ENCODE measurements at places on chromosomes 2 and 18.

DNA sequence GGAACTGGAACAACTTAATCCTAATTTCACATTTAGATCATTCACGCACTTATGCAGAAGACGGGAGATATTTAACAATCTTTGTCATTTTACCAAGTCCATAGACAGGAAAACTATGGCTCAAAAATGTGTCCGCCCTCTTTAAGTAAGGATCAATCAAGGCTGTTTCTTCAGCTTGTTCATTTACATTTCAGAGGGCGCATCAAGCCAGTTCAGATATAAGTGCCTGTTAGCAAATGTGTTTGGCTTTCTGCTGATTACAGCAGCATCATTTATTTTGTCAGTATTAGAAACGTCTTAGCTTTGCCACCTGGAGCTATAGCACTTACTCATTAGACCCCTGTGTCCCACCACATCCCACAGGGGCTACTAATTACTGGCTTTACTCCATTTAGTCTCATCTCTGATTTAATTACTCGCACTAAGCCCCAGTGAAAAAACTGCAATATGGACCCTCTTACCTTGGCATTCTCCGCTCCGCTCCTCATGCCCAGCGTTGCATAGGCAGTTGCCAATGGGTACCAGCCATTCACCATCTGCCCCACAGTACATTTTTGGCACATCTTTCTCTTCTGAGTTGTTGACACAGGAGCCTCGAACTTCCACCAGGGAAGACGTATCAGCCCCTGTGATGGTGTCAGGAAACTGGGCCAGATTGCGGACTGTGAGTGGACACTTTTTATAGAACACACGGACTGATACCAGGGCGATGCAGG is 8.7 kb downstream of the EPHA4 start:
- DNase-seq = no peak

DNA sequence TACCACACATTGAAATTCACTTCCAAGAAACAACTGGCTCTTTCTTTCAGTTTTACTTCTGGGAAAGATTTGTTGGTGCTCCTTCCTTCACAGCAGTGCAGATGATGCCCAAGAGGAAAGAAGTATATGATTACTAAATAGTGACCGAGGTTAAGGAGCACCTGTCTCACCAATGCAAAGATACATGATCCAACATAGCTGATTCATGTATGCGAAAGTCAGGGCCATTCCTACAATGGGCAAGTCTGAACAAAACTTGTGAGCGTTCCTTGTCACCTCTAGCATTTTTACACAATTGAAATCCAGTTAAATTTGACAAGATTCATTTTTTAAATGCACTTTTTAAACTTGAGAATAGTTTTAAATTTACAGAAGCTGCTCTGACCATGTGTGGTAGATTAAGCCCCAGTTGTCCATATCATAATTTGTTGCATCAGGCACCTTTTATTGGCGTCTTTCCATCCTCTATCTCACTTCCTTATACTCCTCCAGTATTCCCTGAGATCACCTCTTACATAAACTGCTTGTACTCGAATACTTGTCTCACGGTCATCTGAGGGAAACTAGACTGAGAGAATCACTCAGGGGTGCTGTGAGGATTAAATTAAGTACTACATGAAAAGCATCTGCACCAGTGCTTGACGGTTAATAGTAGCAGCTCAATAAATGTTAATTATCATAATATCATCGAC is 438.8 kb upstream of the CDH20 start:
- DNase-seq = no peak

DNA sequence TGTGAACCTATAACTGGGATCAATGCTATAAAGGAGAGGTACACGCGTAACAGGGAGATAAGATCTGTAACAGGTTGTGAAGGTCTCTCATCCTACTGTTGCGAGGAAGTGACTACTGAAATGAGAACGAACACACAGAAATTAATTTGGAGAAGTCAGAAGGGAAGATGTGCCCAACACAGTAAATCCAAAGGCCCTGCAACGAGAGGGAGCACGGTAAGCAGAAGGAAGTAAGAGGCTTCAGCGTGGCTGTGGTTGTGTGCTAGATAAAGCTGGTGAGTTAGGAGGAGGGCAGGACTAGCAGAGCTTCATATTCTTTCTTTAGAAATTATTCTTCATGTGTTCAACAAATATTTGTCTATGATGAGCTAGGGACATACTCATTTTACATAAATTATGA is 2.5 kb upstream of the ATG16L1 start:
- DNase-seq = no peak

GRCh38 chr2:18182861-18183260 is 304.4 kb downstream of the KCNS3 start:
- no peak for DNase-seq

DNA sequence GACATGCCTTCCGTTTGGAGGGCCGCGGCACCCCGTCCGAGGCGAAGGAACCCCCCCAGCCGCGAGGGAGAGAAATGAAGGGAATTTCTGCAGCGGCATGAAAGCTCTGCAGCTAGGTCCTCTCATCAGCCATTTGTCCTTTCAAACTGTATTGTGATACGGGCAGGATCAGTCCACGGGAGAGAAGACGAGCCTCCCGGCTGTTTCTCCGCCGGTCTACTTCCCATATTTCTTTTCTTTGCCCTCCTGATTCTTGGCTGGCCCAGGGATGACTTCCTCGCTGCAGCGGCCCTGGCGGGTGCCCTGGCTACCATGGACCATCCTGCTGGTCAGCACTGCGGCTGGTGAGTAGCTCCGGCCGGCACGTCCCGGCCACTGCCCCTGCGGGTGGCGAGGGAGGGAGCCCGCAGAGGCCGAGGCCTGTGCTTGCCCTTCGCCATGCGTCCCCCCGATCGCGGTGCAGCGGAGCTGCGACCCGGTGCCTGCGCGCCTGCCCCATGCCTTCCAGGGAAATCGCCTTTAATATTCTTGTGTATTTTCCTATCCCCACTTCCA is 1.2 kb downstream of the BMPR2 start:
- peak; percentile 41 for DNase-seq

Measured in AG08396 (cell line).